Activated CD4-positive, alpha-beta T cell treated with anti-CD3 and anti-CD28 coated beads, Interleukin-2, amount 10 ng/mL, durations not matched to agents 7 days and 5 days (primary cell): ENCODE measurements at places on chromosomes 11 and 22. TPM values are rescaled to one million over a fixed set of nuclear protein-coding genes. Genes with fewer than 3 reads are reported as not detected.
A peak's percentile ranks its signal among the peaks of the same experiment; 100 is the strongest.

- DNase-seq: peak; percentile 42
Measured at GRCh38 chr22:38873469-38874411, 1.7 kb upstream of the CBX6 start.

DNA sequence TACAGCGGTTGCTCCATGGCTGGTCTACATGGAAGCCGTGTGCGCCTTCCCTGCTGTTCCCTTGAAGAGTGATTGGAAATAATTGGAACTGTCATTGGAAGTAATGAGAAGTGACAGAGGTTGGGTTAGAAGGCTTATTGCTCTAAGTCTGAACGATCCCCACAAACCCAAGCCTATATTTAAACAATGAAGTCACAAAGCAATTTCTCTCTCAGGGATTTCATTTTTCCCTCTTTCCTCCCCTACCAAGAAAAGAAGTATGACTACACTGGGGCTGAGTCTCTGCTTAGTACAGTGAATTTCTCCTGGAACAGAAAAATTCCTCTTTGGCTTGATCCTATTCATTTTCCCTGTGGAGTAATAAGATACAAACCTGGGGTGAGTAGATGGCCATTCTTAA is 7.8 kb downstream of the CLMP start:
- DNase-seq: no peak

DNA sequence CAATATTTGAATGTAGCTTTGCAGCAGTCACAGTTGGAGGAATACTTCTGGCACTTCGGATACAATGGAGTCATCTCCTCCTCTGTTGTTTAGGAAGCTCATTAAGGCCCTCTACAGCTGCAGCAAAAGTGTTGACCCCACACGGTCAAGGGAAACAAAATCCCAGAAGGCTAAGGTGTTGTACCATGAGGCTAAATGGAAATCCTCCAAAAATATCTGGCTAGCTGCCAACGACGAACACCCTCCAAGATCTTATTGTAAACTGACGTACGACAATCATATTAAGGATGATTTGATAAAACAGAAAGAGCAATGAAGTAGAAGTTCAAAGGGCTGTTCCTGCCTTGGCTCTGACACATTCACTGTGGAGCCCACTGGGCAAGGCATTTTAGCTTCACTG is 4.0 kb downstream of the POGLUT3 start:
- no peak for DNase-seq

The SH3BP1 gene
- total RNA-seq: 184 TPM

The KREMEN1 gene
- not detected for total RNA-seq

- DNase-seq: no peak
Measured at GRCh38 chr11:73551677-73552076, 46.2 kb downstream of the FAM168A start.

The CABP7 gene
- not detected for total RNA-seq

DNA sequence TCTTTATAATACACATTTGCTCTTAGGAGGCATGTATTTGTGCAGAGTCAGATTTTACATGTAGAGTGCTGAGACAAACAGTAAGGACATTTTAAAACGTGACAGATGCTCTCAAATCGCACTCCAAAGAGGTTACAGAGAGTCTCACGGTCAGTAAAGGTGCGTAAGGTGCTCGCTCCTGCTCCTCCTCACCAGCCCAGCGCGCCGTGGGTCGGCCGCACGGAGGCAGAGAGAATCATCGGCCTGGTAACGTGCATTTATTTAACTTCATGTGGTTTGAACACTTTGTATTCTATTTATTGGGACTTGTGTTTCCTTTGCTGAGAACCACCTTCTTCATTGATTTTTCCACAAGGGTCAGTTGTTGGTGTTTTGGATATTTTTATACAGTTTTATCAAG is 900.1 kb downstream of the BRD1 start:
- DNase-seq: no peak

- no peak for DNase-seq
Measured at GRCh38 chr11:45933846-45934579, 11.6 kb downstream of the LARGE2 start.

The PARVG gene
- 158 TPM for total RNA-seq

GRCh38 chr22:45240810-45241631 is at the start of gene KIAA0930:
TSS of gene KIAA0930 (minus strand) at chr22:45240894. CDS start at chr22:45240703, 191 bp downstream.
- peak; percentile 79 for DNase-seq

DNA sequence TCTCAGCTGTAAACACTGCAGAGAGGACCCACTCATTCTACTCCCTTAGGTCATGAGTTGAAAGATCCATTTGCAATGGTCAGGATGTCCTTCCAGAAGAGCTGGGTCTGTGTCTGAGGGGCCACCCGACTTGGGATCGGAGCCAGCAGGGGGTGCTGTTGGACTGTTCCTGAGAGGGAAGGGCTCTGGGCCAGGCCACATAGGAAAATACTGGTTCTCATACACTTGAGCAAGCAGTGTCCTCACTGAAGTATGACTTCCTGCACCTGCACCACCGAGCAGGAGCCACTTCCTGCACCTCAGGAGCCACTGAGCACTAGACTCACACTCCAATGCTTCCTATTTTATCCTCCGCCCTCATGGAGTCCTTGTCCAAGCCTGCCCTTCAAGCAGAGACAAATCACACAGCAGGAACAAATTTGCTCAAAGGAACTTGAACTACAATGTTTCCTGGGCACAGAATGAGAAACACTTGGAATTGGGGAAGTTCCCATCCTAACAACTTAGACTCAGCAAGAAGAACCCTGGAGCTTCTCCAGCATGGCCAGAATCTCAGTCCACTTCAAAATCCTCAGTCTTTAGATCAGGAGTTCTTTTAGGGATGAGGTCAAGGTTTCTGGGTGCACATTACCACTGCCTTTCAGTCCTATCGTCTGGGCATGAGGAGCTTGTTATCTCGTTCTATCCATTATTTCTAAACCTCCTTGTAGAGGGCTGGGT is 36.6 kb upstream of the VPREB1 start:
- peak; percentile 88 for DNase-seq

DNA sequence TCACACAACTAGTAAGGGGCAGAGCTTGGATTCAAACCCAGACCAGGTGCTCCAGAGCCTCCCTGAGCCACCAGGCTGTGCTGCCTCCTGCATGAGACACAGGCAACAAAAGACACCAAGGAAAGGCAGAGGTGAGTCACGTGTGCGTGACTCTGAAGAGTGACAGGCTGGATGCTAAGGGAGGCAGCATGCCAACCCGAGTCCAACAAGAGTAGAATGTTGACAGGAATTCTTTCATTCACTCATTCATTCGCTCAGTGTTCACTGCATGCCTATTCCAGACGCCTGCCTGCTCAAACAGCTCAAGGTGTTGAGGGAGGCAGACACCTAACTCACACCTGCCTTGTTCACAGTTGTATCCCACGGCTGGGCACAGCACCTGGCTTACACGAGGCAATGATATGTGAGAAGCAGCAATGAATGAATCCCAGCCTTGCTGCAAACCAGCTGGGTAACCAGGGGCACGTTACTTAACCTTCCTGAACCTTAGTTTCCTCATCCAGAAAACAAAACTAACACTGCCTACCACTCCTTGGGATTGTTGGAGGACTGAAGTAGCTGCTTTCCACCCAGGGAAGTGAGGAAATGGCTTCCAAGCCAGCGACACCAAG is 73.8 kb upstream of the ARFGAP3 start:
- no peak for DNase-seq

GRCh38 chr11:15199693-15200092 is 85.0 kb downstream of the INSC start:
- DNase-seq: no peak

DNA sequence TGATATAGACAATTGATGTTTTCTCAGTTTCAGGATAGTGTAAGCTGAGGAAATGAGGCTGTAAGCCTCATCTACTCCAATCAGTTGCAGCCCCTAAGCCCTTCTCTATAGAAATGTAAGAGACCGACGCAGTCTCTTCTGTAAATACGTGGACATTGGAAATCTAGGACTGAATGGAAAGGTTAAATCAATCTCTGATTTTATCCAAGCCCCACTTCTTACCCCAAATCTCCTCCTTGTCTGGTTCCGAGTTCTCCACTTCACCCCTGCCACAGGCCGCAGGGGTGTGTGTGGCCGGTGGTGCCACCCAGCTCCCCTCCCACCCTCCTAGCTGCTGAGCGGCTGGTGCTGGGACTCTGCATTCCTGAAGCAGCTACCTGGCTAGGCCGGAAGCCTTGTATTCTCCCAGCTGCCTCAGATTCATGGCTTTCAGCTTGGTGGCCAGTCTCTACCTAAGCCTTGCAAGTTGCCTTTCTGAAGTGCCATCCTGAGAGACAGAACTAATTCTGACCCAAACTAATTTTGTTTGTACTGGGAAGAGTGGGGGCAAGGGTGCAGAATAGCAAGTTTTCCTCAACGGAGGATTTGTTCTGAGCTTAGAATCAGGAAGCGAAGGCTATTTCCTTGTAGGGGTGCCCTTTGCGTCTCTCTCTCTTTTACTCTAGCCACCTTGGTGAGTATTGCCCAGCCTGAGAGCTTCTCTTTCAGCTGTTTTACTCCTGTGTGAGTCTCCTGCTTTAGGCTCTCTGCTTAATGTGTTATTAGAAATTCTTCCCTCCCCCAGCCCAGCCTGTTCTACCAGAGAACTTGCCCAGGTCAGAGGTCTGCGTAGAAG is 749 bp downstream of the VWA5A start:
- DNase-seq: no peak

DNA sequence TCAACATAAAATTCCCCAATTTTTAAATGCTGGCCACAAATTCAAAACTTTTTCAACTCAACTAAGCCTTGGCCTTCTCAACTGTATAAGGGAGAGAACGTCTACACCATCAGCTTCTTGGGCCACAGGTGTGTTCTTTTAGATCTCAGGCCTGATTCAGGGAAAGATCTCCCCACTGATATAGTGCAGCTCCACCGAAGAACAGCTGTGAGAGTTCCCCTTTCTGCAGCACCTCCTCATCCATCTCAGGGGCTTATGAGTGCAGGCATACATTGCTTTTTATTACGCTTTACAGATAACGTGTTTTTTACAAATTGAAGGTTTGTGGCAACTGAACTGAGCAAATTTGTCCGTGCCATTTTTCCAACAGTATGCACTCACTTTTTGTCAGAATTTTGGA is 8.0 kb upstream of the CD82 start:
- no peak for DNase-seq
